ENCODE measurements at places on chromosomes 6 and 20. TPM values are rescaled to one million over a fixed set of nuclear protein-coding genes. Genes with fewer than 3 reads are reported as not detected.
A peak's percentile ranks its signal among the peaks of the same experiment; 100 is the strongest.

DNA sequence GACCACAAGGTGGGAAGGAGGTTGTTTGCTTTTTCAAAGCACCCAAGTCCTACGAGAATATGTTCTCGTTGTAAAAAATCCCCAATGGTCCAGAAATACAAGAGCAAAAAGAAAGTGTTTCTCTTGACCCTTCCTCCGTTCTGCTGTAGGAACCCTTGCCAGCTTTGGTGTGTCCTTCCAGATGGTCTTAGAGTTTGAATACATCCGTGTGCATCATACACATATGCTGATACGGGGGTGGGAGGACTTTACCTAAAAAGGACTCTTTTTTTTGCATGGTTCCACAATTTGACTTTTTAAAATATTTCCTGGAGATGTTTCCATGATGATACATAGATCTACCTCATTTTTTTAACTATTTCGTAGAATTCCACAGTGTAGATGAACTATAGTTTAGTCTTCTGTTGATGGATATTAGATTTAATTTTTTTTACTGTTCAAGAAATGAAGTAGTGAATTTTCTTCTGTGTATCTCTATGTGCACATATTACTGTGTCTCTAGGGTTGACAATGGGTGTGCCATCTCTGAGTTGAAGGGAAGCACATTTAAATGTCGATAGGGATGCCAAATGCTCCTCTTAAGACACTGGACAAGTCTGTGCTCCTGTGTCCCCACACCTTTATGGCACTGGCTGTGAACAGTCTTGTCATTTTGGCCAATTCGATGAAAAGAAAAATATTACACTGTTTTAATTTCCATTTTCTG, 182.1 kb upstream of the SNX9 start:
- no peak overlapping the region for H3K27ac ChIP-seq
- no peaks in the 10 kb centered on the region for H3K27me3 ChIP-seq
- no peak for DNase-seq

GRCh38 chr6:168919470-168920179, 334.0 kb downstream of the THBS2 start:
- H3K27me3 ChIP-seq, result no peaks in the 10 kb centered on the region
- no peak for DNase-seq
- peaks cover 23% of the 10 kb centered on the region for H3K4me1 ChIP-seq
- H3K4me3 ChIP-seq, result no peak overlapping the region

GRCh38 chr6:2220154-2220553, 25.3 kb downstream of the GMDS start:
- no peaks in the 10 kb centered on the region for H3K36me3 ChIP-seq
- H3K27ac ChIP-seq, result no peak overlapping the region
- peak; percentile 53 for DNase-seq
- no peaks in the 10 kb centered on the region for H3K27me3 ChIP-seq
- no peak overlapping the region for H3K4me3 ChIP-seq

- no peak overlapping the region for H3K4me3 ChIP-seq
- DNase-seq, result no peak
- H3K27ac ChIP-seq, result peak overlapping the region; percentile 58
- H3K27me3 ChIP-seq, result no peaks in the 10 kb centered on the region
- H3K36me3 ChIP-seq, result no peaks in the 10 kb centered on the region
- H3K4me1 ChIP-seq, result peaks cover 36% of the 10 kb centered on the region
Observed at GRCh38 chr6:3820563-3820962, 28.6 kb upstream of the FAM50B start.

DNA sequence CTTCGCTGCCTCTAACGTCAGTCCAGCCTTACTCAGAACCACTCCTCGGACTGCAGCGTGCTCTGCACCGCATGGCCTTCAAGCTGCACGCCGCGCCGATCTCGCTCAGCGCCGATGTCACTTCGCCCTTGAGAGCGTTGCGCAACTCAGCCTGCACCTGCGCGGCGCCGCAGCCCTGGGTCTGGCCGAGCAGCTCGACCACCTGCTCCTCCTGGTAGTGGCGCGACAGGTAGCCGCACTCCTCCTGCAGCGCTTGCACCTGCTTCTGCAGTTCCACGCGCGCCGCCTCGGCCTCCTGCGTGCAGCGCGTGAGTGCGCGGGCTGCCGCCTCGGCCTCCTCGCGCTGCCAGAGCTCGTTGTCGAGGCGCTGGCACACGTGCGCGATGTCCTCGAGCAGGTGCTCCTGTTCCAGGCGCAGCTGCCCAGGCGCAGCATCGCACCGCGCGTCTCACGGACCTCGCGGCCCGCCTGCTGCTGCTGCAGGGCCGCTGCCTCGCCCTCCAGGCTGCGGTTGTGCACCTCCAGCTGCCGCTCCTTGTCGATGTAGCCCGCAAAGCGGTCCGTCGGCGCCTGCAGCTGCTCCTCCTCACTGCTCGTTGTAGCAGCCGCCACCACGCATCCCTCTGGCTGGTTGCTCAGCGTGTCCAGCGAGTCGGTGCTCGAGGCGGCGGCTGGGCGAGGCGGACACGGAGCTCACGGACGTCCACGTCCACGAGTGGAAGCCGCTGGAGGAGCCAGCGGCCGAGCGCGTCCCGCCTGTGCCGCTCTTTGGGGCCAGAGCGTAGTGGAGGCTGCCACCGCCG, 380.6 kb upstream of the CHD6 start:
- H3K27me3 ChIP-seq, result no peaks in the 10 kb centered on the region
- no peaks in the 10 kb centered on the region for H3K4me1 ChIP-seq

- no peaks in the 10 kb centered on the region for H3K27me3 ChIP-seq
- H3K4me1 ChIP-seq, result peaks cover 28% of the 10 kb centered on the region
- DNase-seq, result no peak
- H3K4me3 ChIP-seq, result no peak overlapping the region
- no peak overlapping the region for H3K27ac ChIP-seq
Observed at GRCh38 chr6:111487661-111488060, 4.6 kb upstream of the REV3L start.

GRCh38 chr20:46144432-46145025, 26.4 kb downstream of the CD40 start:
- no peak overlapping the region for H3K4me3 ChIP-seq
- DNase-seq, result no peak
- H3K27ac ChIP-seq, result no peak overlapping the region
- no peaks in the 10 kb centered on the region for H3K27me3 ChIP-seq
- H3K36me3 ChIP-seq, result no peaks in the 10 kb centered on the region

DNA sequence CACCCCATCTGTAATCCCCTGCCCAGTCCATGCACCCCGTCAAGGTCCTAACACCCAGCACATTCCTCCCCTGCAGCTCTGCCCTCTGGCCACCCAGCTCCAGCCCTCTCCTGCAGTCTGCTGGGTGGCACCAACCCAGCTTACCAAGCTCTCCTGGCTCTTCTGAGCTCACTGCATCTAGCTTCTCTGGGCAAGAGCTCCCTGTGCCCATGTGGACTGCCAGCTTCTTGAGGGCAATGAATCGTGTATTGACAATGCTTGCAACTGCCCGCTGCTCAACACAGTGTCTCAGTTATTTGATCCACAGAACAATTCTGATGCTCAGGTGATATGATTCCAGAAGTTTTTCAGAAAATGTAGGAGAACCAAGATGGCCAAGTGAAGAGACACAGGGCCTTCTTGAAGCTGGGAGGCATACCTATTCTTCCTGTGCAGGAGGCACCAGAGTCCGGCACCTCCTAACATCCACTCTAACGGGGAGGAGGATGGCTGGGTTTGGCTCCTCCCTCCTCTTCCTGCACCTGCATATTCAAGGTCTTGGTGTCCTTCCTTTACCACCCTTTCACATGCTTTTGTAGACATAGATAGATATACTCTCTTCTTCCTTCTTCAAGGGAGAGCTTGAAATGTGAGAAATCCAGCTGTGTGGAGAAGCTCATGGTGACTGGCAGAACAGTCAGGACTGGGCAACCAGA, 85.6 kb downstream of the TRERF1 start:
- H3K4me3 ChIP-seq, result no peak overlapping the region
- peaks cover 11% of the 10 kb centered on the region for H3K36me3 ChIP-seq
- H3K27me3 ChIP-seq, result no peaks in the 10 kb centered on the region
- DNase-seq, result no peak
- H3K4me1 ChIP-seq, result peaks cover 11% of the 10 kb centered on the region

- H3K27ac ChIP-seq, result peak within 1 kb of the TSS; percentile 84
- H3K36me3 ChIP-seq, result no peaks in the 10 kb centered on the region
- peak within 1 kb of the TSS; percentile 56 for H3K4me3 ChIP-seq
- no peak for DNase-seq
- H3K27me3 ChIP-seq, result no peaks in the 10 kb centered on the region
- peaks cover 98% of the 10 kb centered on the region for H3K4me1 ChIP-seq
Observed at GRCh38 chr20:44582311-44583025, at the start of gene PKIG. Gene PKIG, plus strand, starts transcription at chr20:44582579. Its CDS starts 31,978 bp downstream, at chr20:44614557.

DNA sequence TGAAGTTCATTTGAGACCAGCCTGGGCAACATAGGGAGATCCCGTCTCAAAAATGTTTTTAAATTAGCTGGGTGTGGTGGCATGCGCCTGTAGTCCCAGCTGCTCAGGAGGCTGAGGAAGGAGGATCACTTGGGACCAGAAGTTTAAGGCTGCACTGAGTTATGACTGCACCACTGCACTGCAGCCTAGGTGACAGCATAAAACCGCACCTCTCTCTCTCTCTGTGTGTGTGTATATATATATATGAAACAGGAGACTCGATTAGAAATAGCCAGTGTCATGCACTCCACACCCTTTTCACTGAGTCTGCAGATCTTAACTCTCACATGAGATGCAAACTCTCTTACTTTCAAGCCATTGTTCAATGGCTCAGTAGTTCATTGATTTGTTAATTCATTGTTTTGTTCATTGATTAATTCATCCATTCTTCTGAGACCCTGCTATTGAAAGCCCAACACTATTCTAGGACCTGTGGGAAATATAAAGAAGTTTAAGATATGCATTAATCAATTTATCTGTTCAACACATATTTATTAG, 52.4 kb upstream of the MRPS10 start:
- no peak overlapping the region for H3K27ac ChIP-seq
- H3K4me1 ChIP-seq, result peaks cover 10% of the 10 kb centered on the region
- no peaks in the 10 kb centered on the region for H3K27me3 ChIP-seq
- H3K4me3 ChIP-seq, result no peak overlapping the region
- DNase-seq, result no peak

GRCh38 chr6:167825332-167826229, 1.1 kb upstream of the AFDN start:
- peak overlapping the region; percentile 69 for H3K27ac ChIP-seq
- DNase-seq, result no peak
- peaks cover 33% of the 10 kb centered on the region for H3K4me1 ChIP-seq
- H3K27me3 ChIP-seq, result no peaks in the 10 kb centered on the region
- peak overlapping the region; percentile 91 for H3K4me3 ChIP-seq

DNA sequence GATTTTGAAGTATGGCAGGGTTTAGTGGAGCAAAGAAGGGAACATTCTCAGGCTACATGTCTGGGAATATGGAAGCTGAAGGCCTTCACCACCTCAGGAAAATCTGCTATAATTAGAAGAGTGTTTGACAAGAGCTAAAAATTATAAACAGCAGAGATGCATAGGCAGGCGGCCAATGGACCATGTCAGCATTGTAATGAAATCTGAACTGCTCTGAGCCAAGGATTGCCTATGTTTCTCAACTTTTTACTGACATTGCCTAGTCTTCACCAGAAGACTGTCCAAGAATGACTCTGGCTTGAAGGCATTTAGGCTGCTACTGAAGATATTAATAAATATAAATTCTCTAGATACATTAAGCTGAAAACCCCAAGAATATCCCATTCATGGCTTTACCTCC, 84.1 kb downstream of the C6orf52 start:
- DNase-seq, result no peak
- peak overlapping the region; percentile 80 for H3K27ac ChIP-seq
- no peak overlapping the region for H3K4me3 ChIP-seq
- peaks cover 14% of the 10 kb centered on the region for H3K4me1 ChIP-seq

DNA sequence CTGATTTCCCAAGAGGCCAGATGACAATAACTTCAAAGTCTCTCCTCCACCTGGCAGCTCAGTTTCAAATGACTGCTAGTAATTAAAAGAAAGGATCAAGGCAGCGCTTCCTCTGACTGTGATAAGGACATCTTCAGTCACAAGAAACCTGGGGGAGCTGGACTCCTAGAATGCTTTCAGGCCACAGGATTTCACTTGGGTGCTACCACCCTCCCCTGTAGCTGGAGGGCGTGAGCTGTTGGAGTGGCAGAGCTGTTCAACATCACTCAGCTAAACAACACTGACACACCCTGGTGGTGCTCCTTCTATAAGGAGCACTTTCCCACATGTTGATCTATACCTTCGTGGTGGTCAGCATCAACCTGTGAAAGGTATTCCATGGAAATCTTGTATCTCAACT, 2.2 kb upstream of the CNR1 start:
- no peak overlapping the region for H3K27ac ChIP-seq
- no peak overlapping the region for H3K4me3 ChIP-seq
- peaks cover 21% of the 10 kb centered on the region for H3K27me3 ChIP-seq
- DNase-seq, result no peak

DNA sequence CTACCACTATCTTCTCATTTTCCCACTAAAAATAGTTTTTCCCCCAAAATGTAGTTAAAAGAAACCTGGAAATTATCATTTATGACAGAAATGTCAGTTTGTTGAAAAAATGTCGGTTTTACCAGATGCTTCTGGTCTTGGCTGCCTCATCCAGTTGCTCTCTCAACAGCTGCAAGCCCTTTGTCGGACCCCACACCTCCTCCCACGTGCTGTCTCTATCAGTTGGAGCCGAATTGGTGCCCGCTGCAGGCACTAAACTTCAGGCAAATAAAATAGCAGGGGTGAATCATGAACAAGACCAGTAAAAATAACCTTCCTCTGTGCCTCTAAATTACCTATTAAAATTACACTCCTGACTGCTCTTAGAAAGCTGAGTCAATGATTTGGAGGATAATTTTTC, 129.5 kb upstream of the CEP162 start:
- no peak overlapping the region for H3K27ac ChIP-seq
- H3K4me3 ChIP-seq, result no peak overlapping the region
- H3K27me3 ChIP-seq, result no peaks in the 10 kb centered on the region

- DNase-seq, result no peak
- no peaks in the 10 kb centered on the region for H3K36me3 ChIP-seq
- no peaks in the 10 kb centered on the region for H3K27me3 ChIP-seq
- H3K27ac ChIP-seq, result no peak overlapping the region
- H3K4me1 ChIP-seq, result no peaks in the 10 kb centered on the region
Observed at GRCh38 chr6:45491048-45491735, 113.5 kb upstream of the SUPT3H start.

GRCh38 chr20:35146920-35147574, at the start of gene EDEM2:
Gene EDEM2, minus strand, starts transcription at chr20:35147336. Its CDS starts 78 bp downstream, at chr20:35147258.
- peaks cover 2% of the 10 kb centered on the region for H3K36me3 ChIP-seq
- peak; percentile 98 for DNase-seq
- peaks cover 32% of the 10 kb centered on the region for H3K4me1 ChIP-seq

The TNFRSF6B gene
- total RNA-seq, result 67.8 TPM

The BTBD9 gene
- total RNA-seq, result 14.1 TPM

The PRICKLE4 gene
- total RNA-seq, result 3.8 TPM

The MMP24OS gene
- 35.9 TPM for total RNA-seq

The MLN gene
- not detected for total RNA-seq

The NRSN1 gene
- 0.26 TPM for total RNA-seq

The TREM2 gene
- 1.6 TPM for total RNA-seq

The HLA-B gene
- 497 TPM for total RNA-seq

The SLC12A5 gene
- total RNA-seq, result not detected
